ENCODE measurements at places on chromosomes 12 and 14.
A peak's percentile ranks its signal among the peaks of the same experiment; 100 is the strongest.

DNA sequence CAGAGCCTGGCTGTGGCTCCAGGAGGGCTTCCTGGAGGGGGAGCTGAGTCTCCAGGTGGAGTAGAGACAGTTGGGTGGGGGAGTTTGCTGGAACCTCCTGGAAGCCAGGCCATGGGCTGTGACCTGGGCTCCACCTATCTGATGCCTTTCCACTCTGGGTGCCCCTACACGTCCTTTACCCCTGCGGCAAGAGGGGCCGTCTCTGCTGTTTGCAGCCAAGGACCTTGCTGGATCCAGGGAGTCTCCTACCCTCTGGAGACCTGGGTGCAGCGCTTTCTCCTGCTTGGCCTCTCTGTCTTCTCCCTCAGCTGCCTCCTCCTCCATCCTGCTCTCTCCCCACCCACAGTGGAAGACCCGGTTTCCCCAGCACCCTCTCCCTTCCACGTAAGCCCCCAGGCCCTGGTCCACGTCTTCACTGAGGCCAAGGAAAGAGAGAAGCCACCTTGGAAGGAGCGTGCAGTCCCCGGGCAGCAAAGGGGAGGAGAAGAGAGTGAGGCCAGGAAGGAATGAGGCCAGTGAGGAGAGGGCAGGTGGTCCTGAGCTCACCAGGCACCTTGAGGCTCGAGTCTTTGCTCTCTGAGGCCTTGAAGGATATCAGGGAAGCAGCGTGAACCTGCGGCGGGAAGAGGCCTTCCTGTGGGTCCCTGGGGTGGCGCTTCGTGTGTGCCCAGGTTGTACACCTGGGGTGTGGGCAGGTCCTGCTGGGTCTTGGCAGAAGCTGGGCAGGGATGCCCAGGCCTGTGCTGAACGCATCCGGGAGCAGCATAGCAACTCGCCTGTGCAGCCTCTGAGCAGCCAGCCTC is 294.3 kb upstream of the RTL1 start:
- no peak for DNase-seq

- no peak for DNase-seq
Observed at GRCh38 chr12:74539261-74539660, 1.6 kb downstream of the ATXN7L3B start.

GRCh38 chr12:117036046-117036445 is 63.2 kb downstream of the TESC start:
- DNase-seq = no peak

GRCh38 chr12:109033239-109034196 is 12.7 kb upstream of the SVOP start:
- no peak for DNase-seq

DNA sequence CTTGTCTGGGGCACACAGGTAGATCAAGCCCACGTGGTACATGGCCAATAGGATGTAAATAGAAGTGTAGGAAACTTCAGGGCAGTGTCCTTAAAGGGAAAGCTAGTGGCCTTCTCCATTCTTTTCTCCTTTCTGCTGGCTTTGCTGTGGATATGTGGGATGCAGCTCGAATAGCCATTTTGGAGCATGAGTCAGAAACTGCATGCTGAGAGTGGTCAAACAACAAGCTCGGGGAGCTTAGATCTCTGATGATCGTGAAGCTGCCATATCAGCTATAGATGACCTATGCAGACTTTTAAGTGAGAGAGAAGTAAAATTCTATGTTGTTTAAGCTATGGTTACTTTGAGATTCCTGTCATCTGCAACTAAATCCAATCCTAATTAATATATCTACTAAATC is 241.3 kb upstream of the DAAM1 start:
- no peak for DNase-seq

- peak; percentile 89 for DNase-seq
Observed at GRCh38 chr14:39203659-39204606, 28.9 kb downstream of the PNN start.

DNA sequence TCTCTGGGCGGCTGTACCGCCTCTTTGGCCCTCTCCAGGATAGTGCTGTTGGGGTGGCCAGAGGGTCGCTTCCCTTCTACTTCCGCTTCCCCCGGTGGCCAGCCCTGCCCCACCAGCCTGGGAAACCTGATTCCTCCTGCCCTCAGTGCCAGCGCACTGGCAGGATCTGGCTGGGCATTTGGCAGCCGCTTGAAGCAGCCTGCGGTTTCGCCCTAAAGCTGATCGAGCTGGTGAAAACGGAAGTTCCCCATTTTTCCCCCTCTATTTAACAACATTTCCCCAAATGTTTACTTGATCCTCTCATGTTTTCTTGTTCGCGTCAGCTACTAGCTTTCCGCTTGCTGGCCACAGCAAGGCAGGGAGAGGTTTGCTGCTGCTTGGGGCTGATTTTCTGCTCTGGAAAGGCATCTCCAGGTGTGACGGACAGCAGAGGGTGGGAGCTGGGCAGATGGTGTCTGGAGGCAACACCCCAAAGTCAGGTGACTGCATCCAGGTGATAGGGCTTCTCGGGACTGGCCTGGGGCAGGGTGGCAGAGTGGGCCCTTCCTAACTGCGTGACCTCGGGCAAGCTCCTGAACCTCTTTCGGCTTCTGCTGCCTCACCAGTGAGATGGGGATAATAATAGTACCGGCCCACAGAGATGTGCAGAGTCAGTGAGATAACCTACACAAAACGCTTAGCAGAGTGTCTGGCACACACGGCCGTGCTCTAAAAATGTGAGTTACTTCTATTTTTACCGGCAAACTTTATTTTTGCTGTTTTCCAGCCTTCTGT is 53.1 kb downstream of the TSPAN9 start:
- peak; percentile 26 for DNase-seq

DNA sequence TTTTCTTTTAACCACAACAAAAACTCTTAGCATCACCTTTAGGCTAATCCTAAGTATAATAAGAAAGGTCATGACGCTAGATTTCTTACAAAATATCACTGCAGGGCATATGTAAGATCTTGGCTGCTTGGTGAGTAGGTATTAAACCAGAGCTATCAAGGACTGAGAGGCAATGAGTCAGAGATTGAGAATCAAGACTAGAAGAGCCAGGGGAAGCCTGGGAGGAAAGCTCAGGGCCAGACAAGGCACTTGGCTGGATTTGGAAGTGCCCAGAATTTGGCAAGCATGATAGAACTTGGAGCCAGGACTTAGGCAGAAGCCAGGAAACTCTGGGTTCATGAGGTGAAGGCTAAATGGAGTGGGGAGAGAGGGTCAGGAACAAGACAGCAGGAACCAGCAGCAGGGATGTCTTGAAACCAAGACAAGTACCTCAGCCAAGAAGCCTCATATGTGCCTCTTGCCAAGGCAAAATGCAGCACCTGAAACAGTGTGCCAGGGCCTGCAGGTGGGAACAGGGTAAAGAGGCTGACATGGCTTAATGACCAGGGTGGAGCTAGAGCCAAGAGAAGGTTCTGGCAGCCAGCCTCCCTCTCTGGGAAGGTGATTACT is 49.9 kb downstream of the PTHLH start:
- DNase-seq = peak; percentile 94
